GM12878 (cell line): ENCODE measurements at places on chromosomes 1 and 21. TPM values are rescaled to one million over a fixed set of nuclear protein-coding genes. Genes with fewer than 3 reads are reported as not detected.

DNA sequence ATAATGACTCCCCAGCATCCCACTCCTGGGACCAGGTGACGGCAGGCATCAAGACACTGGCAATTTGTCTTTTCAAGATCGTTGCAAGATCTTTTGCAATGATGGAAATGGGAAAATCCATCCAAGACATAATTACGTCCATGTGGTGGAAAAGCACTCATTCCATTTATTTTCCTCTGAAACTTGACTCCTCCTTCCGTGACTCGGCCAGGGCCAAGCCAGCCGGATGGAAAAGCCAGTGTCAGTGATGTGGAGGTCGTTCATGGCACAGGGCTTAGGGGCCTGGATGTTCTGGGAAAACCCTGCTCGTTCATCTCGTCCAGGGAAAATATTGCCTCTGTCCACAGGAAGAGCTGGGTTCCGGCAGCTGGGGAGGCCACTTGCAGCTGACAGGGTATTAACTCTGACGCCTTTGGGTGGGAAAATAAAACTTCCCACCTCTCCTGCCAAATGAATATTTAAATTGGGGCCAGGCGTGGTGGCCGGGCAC is 46.2 kb downstream of the C1orf198 start:
- no peak overlapping the region for H3K4me3 ChIP-seq
- H3K4me1 ChIP-seq = no peaks in the 10 kb centered on the region
- no peak overlapping the region for H3K27ac ChIP-seq
- no peak for DNase-seq
- H3K36me3 ChIP-seq = no peaks in the 10 kb centered on the region

- H3K4me3 ChIP-seq = no peak overlapping the region
- H3K4me1 ChIP-seq = no peaks in the 10 kb centered on the region
- no peaks in the 10 kb centered on the region for H3K36me3 ChIP-seq
Measured at GRCh38 chr1:18309552-18310155, 171.1 kb upstream of the KLHDC7A start.

- H3K36me3 ChIP-seq = no peaks in the 10 kb centered on the region
- no peak overlapping the region for H3K4me3 ChIP-seq
- H3K27ac ChIP-seq = no peak overlapping the region
- DNase-seq = no peak
- H3K4me1 ChIP-seq = no peaks in the 10 kb centered on the region
Measured at GRCh38 chr1:60126723-60127122, 53.2 kb upstream of the C1orf87 start.

NEGR1 gene
- total RNA-seq = not detected in 2 replicates

- no peaks in the 10 kb centered on the region for H3K4me1 ChIP-seq
- peaks cover 2% of the 10 kb centered on the region; the same call in 1 of the 2 replicates for H3K36me3 ChIP-seq
- H3K4me3 ChIP-seq = no peak overlapping the region
Measured at GRCh38 chr1:235397733-235398132, 30.5 kb downstream of the TBCE start.

CHD5 gene
- total RNA-seq = 0.19 and 0.49 TPM in 2 replicates

DESI2 gene
- 15.0 and 15.8 TPM in 2 replicates for total RNA-seq

DNA sequence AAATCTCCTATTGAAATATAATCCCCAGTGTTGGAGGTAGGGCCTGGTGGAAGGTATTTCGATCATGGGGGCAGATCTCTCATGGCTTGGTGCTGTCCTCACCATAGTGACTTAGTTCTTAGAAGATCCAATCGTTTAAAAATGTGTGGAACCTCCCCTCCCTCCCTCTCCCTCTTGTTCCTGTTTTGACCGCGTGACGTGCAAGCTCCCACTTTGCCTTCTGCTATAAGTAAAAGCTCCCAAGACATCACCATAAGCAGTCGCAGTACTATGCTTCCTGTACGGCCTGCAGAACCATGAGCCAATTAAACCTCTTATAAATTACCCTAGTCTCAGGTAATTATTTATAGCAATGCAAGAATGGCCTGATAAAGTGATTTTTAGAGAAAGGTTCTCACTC is 10.9 kb upstream of the RGS2 start:
- H3K27ac ChIP-seq = no peak overlapping the region
- DNase-seq = no peak
- no peaks in the 10 kb centered on the region; the same call in 1 of the 2 replicates for H3K27me3 ChIP-seq
- H3K36me3 ChIP-seq = no peaks in the 10 kb centered on the region

DNA sequence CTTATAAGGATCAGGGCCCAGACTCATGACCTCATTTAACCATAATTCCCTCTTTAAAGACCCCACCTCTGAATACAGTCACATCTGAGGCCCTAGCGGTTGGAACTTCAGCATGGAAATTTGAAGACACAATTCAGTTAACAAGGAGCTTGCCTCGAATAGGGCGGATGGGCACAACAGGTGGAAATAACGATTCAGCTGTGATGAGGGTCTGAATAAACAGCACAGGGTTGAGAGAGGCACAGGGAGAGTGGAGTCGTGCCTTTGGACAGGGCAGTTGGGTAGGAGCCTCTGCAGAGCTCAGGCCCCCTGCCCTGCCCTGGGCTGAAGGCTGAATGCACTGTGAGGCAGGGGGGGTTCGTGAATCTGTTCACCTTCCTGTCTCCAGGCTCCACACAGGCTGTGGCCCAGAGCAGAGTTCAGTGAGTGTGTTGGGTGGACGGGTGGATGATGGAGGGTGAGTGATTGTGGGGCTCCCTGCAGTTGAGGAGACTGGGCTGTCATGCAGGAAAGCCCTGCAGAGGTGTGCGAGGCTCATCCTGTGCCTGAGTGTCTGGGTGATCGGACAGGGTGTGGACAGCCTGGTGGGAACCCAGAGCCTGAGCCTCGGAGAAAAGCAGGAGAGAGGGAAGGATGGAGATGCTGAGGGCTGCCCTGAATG is 243.1 kb downstream of the FOXD2 start:
- no peaks in the 10 kb centered on the region for H3K4me1 ChIP-seq
- H3K27me3 ChIP-seq = no peaks in the 10 kb centered on the region; the same call in 1 of the 2 replicates
- DNase-seq = no peak
- no peaks in the 10 kb centered on the region for H3K36me3 ChIP-seq

- no peak overlapping the region for H3K27ac ChIP-seq
- H3K4me3 ChIP-seq = no peak overlapping the region
- no peaks in the 10 kb centered on the region for H3K4me1 ChIP-seq
- DNase-seq = no peak
- H3K36me3 ChIP-seq = no peaks in the 10 kb centered on the region
- H3K27me3 ChIP-seq = no peaks in the 10 kb centered on the region
Measured at GRCh38 chr1:113593550-113594297, 165.6 kb downstream of the PHTF1 start.

- H3K27ac ChIP-seq = no peak overlapping the region
- H3K4me3 ChIP-seq = no peak overlapping the region
- H3K4me1 ChIP-seq = no peaks in the 10 kb centered on the region
- DNase-seq = no peak
- no peaks in the 10 kb centered on the region for H3K36me3 ChIP-seq
- H3K27me3 ChIP-seq = no peaks in the 10 kb centered on the region
Measured at GRCh38 chr1:185376288-185376687, 59.2 kb upstream of the IVNS1ABP start.

CLCNKB gene
- not detected in 2 replicates for total RNA-seq

DNA sequence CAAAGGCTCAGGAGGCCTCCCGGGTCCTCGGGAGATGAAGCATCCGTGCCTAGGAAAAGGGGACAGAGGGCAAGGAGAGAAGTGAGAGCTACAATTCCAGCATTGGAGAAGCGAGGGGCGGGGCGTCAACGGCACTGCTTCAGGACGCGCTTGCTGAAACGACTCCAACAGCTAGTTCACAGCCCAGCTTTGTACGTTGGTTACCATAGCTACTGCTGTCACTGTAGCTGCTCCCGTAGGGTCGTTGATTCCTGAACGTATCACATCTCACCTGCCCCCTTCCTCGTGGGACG is 63.1 kb downstream of the TOR1AIP2 start:
- H3K4me3 ChIP-seq = no peak overlapping the region
- no peak for DNase-seq
- H3K27me3 ChIP-seq = peaks cover 2% of the 10 kb centered on the region
- H3K36me3 ChIP-seq = no peaks in the 10 kb centered on the region

HES3 gene
- total RNA-seq = not detected in 2 replicates

DNA sequence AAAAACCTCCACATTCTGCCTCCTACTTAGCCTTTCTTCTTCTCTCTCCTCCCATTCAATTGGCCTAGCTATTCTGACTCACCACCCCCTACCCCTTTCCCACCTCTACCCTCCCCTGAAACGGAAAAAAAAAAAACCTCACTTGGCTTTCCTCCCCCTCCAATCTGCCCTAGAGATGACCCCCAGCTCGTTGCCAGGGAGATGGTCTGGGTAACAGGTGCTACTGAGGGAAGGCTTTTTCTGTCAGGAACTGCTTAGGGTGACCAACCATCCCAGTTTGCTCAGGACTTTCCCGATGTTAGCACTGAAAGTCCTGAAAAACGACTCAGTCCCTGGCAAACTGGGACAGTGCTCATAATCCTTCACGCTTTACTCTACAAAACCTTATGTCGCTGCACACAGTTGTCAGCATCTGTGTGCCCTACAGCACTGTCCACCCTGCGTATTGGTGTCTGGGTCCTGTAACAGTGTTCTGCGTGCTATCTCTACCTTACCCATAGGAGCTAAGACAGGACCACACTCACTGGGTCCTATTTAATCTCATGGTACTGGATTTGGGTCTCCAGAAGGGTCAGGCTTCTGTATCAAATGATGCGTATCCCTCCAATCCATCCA is 7.7 kb upstream of the CADM3 start:
- DNase-seq = no peak
- no peaks in the 10 kb centered on the region for H3K27me3 ChIP-seq
- no peak overlapping the region for H3K27ac ChIP-seq

DNA sequence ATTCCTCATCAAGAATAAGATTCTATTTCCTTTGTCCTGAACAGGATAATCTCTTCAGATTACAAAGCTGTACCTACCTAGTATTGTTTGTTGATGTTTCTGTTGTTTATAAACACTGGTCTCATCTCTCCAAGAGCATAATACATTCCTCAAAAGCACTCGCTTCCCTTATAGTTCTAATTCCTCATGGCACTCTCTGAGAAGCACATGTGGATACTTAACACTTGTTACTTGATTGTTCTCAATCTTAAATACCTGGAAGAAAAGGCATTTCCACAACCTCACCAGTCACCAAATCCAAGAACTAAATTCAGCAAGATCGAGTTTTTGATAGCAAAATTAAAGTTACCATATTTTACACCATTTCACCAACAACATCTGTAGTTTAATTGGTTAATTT is 145.9 kb upstream of the DUSP10 start:
- DNase-seq = no peak
- H3K36me3 ChIP-seq = no peaks in the 10 kb centered on the region
- no peaks in the 10 kb centered on the region for H3K27me3 ChIP-seq
- no peak overlapping the region for H3K27ac ChIP-seq
- H3K4me3 ChIP-seq = no peak overlapping the region

- H3K4me3 ChIP-seq = no peak overlapping the region
- DNase-seq = no peak
- peaks cover 51% of the 10 kb centered on the region for H3K4me1 ChIP-seq
- H3K36me3 ChIP-seq = no peaks in the 10 kb centered on the region
Measured at GRCh38 chr1:44693900-44694299, 19.4 kb downstream of the ARMH1 start.

- H3K27ac ChIP-seq = peak overlapping the region; percentile 19
- H3K4me3 ChIP-seq = no peak overlapping the region
- peaks cover 31% of the 10 kb centered on the region for H3K4me1 ChIP-seq
- no peaks in the 10 kb centered on the region for H3K36me3 ChIP-seq
- DNase-seq = peak; percentile 86
- no peaks in the 10 kb centered on the region for H3K27me3 ChIP-seq
Measured at GRCh38 chr1:165871311-165872067, 44.1 kb downstream of the UCK2 start.

DNA sequence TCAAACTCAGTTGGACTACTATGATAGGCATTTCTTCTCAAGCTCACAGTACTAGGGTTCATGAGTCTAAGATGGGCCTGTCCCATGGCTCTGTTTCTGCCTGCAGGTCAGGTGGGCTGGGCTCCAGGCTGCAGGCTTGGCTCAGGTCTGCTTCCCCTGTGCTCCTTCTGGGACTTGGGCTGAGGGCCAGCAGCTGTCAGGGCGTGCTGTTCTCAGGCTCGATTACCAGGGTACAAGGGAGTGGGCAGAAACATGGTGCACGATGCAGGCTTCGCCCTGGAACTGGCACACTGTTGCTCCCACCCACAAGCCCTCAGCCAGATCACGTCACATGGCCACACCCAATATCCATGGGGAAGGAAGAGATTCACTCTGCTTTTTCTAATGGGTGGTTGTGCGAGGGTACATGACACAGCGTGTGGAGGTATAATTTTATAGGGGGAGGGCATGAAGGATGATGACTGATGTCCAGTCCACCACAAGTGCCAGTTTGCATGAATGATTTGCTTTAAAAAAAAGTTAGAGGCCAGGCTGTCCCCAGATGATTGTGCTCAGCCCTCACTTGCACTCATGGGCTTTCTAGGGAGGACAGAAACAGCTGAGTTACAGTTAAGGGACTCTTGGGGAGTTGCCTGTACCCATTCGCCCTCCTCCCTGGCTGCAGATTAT is 118.0 kb downstream of the ACTL8 start:
- DNase-seq = no peak
- H3K27me3 ChIP-seq = no peaks in the 10 kb centered on the region
- H3K27ac ChIP-seq = no peak overlapping the region

TMPRSS3 gene
- total RNA-seq = 0.90 and 1.2 TPM in 2 replicates

- H3K4me3 ChIP-seq = no peak overlapping the region
- no peaks in the 10 kb centered on the region; the same call in 1 of the 2 replicates for H3K36me3 ChIP-seq
- no peak for DNase-seq
- H3K4me1 ChIP-seq = peaks cover 7% of the 10 kb centered on the region; the same call in 1 of the 2 replicates
Measured at GRCh38 chr1:165833358-165833757, 5.9 kb downstream of the UCK2 start.

DIPK1A gene
- 8.1 and 9.3 TPM in 2 replicates for total RNA-seq

- H3K4me3 ChIP-seq = no peak overlapping the region
- no peaks in the 10 kb centered on the region; the same call in 1 of the 2 replicates for H3K27me3 ChIP-seq
- H3K27ac ChIP-seq = no peak overlapping the region
- H3K36me3 ChIP-seq = no peaks in the 10 kb centered on the region
Measured at GRCh38 chr1:186155594-186155993, 219.5 kb downstream of the TPR start.

DNA sequence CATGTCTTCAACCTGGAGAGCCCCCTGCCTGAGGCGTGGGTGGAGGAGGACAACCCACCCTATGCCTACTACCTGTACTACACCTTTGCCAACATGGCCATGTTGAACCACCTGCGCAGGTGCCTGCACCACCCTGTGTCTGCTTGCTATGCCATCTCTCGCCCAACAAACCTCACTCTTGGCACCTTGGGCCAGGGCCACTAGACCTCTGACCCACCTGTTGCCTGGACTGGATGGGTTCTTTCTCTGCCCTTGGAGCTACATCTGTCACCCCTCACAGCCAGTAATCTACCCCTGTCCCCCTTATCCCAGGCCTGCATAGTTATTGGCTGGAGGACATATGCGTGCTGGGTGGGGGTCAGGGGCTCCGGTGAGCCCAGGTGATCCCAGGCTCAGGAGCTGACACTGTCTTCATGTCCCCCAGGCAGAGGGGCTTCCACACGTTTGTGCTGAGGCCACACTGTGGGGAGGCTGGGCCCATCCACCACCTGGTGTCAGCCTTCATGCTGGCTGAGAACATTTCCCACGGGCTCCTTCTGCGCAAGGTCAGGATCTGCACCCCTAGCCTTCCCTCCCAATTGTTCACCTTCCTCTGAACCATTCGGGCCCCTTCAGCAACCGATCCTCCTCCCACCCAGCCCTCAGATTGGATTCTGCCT is 9.9 kb downstream of the AMPD2 start:
- H3K27ac ChIP-seq = no peak overlapping the region
- H3K4me3 ChIP-seq = no peak overlapping the region
- peaks cover 29% of the 10 kb centered on the region for H3K36me3 ChIP-seq
- no peak for DNase-seq

C1orf226 gene
- total RNA-seq = not detected in 2 replicates

GRCh38 chr1:221910222-221910621 is 168.3 kb upstream of the DUSP10 start:
- H3K27me3 ChIP-seq = no peaks in the 10 kb centered on the region
- peaks cover 9% of the 10 kb centered on the region for H3K4me1 ChIP-seq
- DNase-seq = no peak
- H3K4me3 ChIP-seq = no peak overlapping the region
- H3K27ac ChIP-seq = no peak overlapping the region

SLC6A17 gene
- not detected in 2 replicates for total RNA-seq

GLMP gene
- 19.7 and 24.2 TPM in 2 replicates for total RNA-seq
